ENCODE measurements at places on chromosomes 11 and 22. TPM values are rescaled to one million over a fixed set of nuclear protein-coding genes. Genes with fewer than 3 reads are reported as not detected.
A peak's percentile ranks its signal among the peaks of the same experiment; 100 is the strongest.

DNA sequence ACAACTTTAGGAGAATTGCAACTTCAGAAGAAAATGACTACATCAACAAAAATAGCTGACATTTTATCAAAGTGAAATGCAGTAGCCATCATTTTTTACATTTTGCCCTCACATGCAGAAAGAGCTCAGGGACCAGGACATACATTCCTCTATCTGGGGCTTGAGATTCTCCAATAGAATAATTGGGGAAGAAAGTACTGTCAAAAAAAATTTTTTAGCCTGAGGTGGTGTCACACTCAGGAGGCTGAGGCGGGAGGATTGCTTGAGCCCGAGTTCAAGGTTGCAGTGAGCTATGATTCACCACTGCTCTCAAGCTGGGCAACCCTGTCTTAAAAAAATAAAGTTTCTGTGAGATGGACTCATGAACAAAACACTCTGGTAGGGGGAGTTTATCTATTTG, 32.2 kb upstream of the DEPDC7 start:
- DNase-seq = no peak

DNA sequence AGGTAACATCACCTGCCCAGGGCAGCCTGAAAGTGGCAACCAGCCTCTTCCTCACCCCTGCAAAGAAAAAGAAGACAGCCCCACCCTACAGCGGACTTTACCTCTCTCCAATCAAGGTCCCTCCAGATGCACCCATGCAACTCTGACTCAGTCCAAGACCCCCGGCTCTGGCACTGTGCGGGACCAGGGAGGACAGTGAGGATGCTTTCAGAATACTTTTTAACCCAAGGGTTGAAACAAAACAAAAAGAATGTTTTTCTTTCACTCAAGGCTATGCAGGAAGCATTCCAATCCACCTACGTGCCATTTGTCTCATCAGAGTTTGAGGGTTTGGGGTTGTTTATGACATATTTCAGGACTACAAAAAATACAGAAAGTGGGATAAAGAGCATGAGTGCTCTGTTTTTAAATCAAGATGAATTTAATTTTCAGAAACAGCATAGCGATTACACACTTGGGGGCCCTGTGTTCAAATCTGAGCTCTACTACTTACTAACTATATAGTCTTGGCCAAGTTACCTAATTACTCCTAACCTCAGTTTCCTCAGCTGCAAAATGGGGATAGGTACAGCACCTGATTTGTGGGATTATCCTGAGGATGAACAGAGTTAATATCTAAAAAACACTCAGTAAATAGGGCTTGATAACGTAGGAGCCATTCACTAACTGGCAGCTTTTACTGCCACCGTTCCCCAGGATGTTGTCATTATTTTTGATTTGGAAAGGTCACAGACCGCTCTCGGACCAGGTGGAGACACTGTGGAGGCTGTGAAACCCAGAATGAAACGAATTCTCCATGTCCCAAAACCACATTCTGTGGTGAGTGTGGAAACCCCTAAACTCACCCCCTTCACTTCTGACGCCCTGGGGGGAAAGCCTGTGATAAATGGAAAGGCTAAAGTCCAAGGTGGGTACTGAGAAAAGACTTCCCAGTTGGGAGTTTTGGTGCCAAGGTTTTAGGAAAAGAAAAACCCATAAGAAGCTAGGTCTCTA, 5.6 kb downstream of the PLAAT3 start:
- no peak for DNase-seq

DNA sequence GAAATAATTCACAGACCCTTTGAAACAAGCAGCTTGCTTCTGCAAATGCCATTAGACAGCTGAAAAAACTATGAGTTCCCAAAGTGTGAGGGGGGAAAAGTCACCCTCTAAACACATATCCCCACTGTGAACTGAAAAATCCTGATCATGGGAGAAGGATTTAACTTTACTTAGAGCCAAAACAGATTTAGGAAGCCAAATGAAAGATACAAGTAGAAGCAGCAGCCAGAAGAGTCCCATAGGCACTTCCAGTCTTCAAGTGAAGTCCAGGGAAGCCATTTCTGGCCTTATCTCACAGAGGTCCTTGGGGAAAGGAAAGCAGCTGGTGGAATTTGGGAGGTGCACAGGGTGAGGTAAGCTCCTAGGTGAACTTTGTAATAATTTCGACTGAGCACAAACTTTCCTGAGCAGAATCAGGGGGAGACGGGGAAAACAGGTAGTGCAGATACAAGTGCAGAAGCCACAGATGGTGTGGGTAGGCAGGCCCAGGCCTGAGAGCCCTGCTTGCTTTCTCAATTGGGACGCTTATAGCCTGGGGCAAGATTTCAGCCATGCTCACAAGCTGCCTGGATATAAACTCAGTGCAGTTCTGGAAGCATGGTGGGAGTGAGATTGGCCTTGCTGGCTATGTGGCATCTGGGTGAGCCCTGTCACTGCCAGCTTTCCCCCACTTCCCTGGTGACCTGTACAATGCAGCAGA, 44.8 kb downstream of the GAS2 start:
- DNase-seq = no peak

- no peak for DNase-seq
Observed at GRCh38 chr11:12125609-12126149, 15.3 kb downstream of the MICAL2 start.

DNA sequence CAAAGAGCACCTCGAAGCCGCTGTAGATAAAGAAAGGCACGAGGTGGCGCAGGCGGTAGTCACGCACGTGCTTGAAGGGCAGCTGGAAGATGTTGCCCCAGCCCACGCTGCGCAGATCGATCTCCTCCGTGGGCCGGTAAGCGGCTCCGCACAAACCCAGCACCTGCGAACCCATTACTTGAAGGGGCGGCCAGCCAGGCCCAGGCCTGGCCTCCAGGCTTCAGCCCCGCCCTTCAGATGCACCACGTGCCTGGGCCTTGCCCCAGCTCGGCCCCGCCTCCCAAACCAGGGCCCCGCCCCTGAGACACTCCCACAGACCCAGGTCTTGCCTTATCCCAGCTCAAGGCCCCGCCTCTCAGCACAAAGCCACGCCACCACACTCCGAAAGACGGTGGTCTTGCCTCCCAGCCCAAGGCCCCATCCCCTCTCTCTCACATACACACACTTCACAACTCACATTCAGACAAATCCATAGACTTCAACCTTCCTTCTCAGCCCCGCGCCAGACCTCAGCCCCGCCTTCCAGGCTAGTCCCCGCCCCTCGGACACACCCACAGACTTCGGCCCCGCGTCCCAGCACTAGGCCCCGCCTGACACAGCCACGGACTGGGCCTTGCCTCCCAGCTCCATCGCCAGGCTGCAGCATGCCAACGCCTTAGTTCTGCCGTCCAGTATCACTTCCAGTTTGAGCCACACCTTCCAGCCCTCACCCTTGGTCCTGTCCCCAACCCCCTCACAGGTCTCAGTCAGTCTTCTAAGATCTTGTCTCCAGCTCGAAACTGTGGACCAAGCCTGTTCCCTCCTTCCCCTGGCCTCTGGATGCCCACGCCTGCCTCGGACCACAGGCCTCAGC, 7.0 kb downstream of the UNC93B1 start:
- peak; percentile 59 for DNase-seq

GRCh38 chr11:11463405-11463804, 110.4 kb upstream of the CSNK2A3 start:
- DNase-seq = no peak

- DNase-seq = no peak
Observed at GRCh38 chr22:37626144-37626543, 13.3 kb upstream of the SH3BP1 start.

DNA sequence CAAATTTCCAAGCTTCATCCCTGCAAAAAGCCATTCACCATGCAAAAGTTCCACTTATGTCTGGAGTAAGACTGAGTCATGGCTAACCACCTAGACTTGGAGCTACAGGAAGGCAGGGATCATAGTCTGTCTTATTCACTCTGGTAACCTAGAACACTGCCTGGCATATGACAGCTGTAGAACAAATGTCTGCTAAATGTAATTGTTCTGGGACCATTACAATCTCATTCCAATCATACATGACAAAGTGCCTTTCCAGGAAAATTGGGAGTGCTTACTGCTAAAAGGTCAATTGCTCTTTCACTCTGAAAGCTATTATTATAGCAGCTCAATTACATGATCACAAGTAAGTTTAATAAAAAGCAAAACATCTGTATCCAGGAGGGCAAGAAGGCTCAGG, 99.1 kb upstream of the CHRM4 start:
- no peak for DNase-seq

GRCh38 chr11:9619004-9619403, 44.9 kb upstream of the SWAP70 start:
- DNase-seq = no peak

DNA sequence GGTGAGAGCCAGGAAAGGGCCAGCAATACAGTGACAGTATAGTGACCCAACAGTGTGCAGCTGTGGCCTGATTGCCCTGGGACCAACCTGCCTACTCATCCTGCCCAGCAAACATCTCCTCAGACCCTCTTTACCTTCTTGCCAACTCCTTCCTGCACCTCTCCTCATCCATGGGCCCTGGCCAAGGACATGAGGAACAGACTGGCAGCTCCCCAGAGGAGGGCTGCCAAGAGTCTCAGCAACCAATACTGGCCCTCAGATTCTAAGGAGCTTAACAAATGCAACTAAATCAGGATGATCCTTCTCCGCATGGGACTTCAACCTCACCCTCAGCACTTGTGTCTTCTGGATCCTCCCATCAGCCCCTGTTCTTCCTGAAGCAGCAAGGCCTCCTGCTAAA, 77.0 kb downstream of the RPL27A start:
- no peak for DNase-seq

GRCh38 chr11:67613960-67614715, 7.4 kb downstream of the NDUFV1 start:
- peak; percentile 86 for DNase-seq

DNA sequence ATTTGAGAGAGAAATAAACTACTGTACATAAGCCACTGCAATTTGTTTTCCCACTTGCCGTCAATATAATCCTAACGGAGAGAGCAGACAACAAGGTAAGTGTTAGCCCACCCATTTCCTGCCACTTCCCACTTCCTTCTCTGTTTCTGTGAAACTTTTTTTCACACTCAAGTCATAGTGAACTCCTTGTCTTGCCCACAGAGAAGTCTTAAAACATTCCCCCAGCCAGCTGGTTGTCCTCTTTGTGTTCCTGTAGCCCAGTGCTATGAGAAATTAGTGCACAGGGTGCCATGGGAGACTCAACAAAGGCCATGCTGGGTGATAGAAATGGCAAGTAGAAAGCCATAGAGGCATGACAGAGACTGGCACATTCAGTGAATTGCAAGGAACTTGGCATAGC, 208.6 kb downstream of the BLID start:
- DNase-seq = no peak

GRCh38 chr22:24247011-24247507, 2.2 kb upstream of the GGT5 start:
- no peak for DNase-seq

DNA sequence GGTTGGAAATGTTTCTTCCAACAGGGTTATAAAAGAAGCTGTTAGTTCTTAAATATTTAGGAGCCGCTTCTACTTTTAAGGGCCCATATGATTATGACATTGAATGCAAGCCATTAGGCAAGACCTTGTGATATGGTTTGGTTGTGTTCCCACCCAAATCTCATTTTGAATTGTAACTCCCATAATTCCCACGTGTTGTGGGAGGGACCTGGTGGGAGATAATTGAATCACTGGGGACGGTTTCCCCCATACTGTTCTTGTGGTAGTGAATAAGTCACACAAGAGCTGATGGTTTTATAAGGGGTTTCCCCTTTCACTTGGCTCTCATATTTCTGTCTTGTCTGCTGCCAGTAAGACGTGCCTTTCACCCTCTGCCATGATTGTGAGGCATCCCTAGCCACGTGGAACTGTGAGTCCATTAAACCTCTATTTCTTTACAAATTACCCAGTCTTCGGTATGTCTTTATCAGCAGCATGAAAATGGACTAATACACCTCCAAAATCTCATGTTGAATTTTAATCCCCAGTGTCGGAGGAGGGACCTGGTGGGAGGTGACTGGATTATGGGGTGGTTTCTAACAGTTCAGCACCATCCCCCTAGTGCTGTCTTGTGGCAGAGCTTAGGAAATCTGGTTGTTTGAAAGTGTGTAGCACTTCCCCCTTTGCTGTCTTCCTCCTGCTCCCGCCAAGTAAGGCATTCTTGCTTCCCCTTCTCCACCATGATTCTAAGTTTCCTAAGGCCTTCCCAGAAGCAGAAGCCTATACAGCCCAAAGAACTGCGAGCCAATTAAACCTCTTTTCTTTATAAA, 4.3 kb downstream of the CD59 start:
- no peak for DNase-seq

GRCh38 chr11:72257570-72257969, 13.6 kb upstream of the PHOX2A start:
- no peak for DNase-seq

GRCh38 chr22:44025171-44026065, 1.3 kb downstream of the PARVB start:
- peak; percentile 40 for DNase-seq

DNA sequence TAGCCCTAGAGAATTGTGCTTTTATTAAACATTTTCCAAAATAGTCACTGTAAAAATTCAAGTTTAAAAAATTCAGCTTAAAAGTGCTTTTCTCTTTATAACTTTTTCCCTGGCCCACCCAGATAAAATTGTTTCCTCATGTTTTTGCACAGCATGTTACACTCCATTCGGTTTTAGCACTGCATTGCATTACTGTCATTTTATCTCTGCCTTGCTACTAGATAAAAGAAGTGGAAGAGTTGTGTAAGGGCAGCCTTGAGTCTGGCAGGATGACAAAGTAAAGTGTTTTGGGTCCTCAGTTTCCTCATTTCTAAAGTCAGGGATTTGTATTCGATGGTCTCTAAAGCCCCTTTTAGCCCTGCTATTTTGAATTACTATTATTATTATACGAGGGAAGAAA, 99.8 kb downstream of the ATM start:
- no peak for DNase-seq

GRCh38 chr22:34096770-34097169, 176.5 kb upstream of the LARGE1 start:
- no peak for DNase-seq

GRCh38 chr11:32830796-32831195, 1.1 kb downstream of the PRRG4 start:
- no peak for DNase-seq

- DNase-seq = no peak
Observed at GRCh38 chr11:75100314-75100713, 3.6 kb upstream of the OR2AT4 start.

- no peak for DNase-seq
Observed at GRCh38 chr22:48106715-48107259, 1344.3 kb downstream of the TBC1D22A start.

Gene SGSM1
- 1.1 TPM for total RNA-seq

Gene SMIM35
- total RNA-seq = 3.1 TPM

Gene KRTAP5-10
- total RNA-seq = not detected

Gene KDM4D
- total RNA-seq = 1.3 TPM

Gene GDPD4
- total RNA-seq = not detected

Gene NPTXR
- 6.8 TPM for total RNA-seq

Gene SCGB1D2
- not detected for total RNA-seq

Gene PLAAT5
- 0.43 TPM for total RNA-seq

Gene FGF19
- total RNA-seq = not detected

Gene MS4A12
- not detected for total RNA-seq

Gene EIF4ENIF1
- total RNA-seq = 41.0 TPM
